ENCODE measurements at places on chromosomes 2 and 18.

DNA sequence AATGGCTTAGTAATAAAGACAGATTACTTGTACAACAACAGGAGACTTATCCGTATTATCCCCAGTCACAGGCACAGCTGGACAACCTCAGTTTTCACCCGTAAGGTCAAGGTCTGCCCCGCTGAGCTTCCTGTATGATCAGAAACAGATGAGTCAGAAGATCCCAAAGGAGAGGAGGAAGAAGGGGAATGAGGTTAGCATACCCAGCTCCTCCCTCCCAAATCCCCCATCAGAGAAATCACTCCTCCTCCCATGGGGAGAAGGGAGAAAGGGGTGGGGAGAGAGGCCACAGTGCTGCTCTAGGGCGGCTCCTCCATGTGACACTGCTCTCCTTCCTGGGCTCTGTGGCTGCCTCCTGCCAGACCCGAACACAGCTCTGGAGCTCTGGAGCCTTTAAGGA lies 53.8 kb upstream of the SPTBN1 start:
- no peak for DNase-seq

DNA sequence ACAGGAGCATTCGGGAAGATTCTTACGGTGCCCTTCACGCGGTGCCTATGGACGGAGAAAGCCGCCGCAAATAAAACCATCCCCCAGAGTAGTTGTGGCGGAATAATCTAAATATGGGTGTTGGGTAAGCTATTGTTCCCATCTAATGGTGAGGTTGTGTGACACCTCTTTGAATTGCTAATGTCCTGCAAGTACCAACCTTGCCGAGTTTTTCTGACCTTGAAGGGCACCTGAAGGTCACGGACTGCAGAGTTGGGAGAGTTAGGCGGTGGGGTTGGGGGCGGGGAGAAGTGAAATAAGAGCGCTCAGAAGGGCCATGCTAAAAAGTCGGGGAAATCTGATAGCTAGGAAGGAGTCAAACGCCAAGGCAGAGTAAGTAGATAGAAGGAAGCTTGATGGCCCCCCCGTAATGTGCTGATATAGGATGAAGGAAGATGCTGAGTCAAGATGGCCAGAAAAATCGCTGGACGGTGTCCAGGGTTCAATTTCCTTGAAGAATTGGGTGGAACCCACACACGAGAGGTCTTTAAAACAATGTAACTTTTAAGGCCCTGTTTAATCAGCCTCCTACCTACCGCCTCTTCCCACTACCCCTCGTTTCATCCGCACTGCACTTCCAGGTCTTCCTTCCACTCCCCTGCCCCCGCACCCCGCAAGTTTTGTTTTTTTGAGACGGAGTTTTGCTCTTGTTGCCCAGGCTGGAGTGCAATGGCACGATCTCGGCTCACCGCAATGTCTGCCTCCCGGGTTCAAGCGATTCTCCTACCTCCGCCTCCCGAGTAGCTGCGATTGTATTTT lies 600 bp downstream of the KATNAL2 start:
- no peak for DNase-seq

DNA sequence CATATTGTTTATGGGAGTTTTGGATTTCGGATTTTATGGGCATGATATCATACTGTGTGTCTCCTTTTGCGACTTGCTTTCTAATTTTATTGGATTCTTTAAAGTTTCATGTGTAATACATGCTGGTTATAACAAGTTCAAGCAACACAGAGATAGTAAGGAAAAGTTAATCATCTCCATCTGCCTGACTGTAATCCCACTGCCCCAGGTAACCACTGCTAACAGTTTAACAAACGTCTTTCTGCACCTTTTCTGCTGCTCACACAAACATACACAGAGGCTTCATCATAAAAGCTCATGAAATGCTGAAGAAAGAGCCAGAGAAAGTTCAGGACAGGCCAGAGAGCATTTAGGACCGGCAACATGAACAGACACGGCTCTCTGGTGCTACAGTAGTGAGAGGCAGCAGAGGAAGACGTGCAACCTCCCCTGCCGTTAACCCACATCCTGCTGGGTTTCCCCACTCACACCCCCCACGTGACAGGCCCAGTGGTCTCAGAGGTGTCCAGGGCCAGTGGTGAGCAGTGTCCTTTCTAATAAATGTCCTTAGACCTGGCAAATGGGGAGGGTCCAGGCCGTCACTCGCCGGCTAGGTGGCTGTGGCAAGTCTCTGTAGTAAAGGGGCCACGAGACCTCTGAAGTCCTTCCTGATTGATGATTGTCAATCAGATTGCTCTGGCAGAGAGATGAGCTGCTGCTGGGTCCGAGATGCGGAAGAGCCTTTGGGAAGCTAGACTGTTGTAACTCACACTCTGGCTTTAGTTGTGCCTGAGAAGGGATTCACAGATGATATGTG lies 43.0 kb upstream of the SLC1A4 start:
- DNase-seq, result peak; percentile 16

GRCh38 chr2:100166701-100167100 lies 24.3 kb upstream of the AFF3 start:
- no peak for DNase-seq

DNA sequence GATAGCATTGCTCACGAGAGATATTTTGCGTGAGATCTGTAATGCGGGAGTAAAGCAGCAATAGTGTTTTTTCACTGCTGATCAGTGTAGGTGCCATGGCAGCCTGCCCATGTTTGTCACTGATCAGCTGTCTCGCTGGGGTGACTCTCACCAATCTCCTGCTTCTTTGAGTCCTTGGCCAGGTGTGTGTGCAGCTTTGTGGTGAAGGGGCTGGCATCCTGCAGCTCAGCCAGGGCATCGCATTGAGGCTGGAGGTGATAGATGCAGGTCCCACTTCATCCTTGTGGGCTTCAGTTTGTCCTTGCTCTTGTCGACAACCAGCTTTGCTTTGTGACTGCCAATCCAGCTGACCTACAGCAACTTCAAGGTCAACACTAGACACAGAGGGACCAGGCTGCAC lies 258.3 kb upstream of the CXCR4 start:
- DNase-seq, result no peak

- no peak for DNase-seq
Measured at GRCh38 chr2:10091182-10091888, 11.1 kb upstream of the CYS1 start.

- no peak for DNase-seq
Measured at GRCh38 chr2:15914596-15915385, 25.6 kb upstream of the MYCN start.

DNA sequence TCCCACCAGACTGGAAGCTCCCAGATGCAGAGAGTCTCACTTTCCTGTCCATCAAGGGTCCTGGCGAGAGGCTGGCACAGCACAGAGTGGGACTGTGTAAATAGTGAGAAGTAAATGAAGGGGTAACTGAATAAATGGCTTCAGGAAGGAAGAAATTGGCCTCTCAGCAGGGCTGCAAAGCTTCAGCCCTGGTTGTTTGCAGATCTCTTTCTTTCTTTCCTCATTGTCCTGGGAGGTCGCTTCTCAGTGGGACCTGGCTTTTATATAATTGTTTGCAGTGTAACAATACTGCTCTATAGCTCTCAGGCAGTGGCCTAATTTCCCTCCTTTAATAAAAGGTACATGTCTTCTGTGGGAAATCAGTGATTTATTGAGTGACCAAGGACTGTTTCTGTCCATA lies 74.9 kb upstream of the GPR45 start:
- no peak for DNase-seq

DNA sequence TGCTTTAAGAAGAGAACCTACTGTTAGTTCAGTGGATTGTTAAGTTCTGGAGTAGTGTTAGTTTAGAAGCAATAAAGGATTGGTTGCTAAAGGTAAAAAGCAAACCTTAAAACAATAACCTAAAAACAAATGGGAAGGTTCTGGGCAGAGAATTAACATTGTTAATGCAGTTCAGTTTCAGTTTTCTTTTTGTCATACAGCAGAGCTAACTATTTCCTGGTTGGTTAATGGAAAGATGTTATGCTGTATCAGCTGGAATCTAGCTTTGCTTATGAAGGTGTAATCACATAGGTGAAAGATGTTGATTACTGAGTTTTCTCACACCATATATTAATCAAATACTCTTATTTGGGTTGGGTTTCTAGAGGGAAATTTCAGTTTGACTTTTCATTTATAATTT lies 23.8 kb downstream of the SMAD4 start:
- DNase-seq, result no peak

GRCh38 chr2:23009545-23010149 lies 375.3 kb upstream of the KLHL29 start:
- DNase-seq, result no peak

DNA sequence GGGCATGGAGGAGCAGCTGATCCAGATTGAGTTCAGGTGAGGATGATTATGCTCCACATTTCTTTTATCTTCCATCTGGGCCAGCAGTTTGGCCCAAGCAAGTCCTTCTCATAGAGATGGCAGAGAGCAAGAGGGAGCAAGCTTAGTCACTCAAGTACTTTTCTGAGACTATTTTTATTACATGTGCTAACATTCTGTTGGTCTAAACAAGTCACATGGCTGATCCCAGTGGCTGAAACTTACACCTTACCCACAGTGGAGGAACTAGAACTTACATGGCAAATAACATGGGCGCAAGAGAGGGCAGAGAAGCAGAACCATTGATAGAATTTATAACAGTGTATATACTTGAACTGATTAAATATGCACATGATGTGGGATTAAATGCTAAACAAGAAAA lies 105.7 kb downstream of the KYNU start:
- no peak for DNase-seq

DNA sequence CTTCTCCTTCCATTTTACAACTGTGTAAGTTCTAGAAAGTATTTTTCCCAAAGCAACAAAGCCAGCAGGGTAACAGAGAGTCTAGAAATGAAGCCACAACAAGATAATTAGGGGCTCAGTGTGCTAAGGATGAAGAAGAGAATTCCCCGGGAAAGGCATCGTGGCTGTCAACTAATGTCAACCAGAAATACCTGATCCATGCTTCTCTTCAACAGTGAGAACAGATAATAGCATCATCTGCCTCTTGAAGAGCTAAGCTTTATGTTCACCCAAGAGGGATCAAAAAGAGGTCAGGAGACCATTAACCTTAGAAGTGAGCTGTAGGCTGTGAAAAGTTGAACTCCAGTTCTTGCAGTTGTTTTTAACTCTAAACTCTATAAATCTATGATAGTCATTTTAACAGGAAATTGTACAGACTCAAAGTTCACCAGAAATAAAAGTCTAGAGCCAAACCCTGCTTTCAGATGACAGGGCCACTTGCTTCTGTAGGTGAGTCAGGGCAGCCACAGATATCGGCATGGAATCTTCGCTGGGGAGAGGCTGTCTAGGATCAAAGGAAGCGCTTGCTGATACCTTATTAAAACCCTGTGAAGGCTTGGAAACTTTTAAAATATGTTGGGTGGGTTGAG lies 540.7 kb upstream of the ID2 start:
- no peak for DNase-seq

DNA sequence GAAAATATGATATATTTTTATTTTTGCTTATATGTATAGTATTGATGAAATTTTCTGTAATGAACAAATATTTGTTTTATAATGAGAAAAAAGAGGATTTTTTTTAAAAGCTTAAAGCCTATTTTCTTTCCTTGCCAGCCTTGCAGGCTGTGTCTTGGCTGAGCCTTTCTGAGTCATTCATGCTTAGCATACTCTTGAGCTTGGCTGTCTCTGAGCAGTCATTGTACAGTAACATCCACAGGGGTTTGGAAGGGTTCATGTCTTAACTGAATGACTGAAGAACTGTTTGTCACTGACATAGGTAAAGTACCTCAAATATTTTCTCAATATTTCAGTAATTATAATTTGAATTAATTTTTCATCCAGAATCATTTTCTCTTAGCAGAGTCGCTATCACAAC lies 49.3 kb downstream of the GPR39 start:
- DNase-seq, result no peak

DNA sequence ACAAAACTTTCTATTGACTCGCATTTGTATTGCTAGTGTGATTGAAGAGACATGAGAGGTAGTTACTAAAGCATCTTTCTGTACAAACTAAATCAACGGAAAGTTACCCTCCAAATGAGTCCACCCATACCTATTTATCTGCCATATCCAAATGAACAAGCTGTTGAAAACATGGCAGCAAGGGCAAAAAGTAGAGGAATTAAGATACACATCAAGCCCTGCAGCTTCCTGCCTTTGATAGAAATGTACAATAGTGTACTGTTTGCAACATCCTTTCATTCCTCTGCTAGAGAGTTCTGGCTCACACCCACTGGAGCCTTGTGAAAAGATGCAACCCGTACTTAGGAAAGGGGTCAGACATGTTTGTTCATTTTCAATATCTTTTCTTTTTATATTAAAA lies 122.5 kb downstream of the ERBB4 start:
- DNase-seq, result no peak

GRCh38 chr2:65955259-65955658 lies 479.7 kb upstream of the MEIS1 start:
- no peak for DNase-seq

DNA sequence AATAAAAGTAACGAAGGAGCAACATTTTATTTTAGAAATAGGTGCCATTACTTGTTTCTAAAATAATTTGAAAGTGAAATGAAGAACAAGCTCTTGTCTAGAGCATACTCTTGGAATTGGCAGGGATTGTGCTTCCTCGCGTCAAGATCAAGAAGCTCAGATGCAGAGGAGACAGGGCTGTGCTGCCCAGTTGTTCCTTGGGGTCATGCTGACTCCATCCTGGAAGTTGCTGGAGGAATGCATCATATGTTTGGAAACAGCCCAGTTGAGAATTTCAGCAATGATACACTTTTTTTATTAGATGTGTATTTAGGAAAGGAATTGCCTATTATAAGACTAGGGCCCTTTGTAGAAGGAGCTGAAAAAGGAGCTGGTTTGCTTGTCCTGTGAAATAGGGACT lies 17.2 kb downstream of the LTBP1 start:
- DNase-seq, result no peak

- no peak for DNase-seq
Measured at GRCh38 chr2:46844443-46844842, 71.2 kb downstream of the MCFD2 start.

GRCh38 chr2:47339745-47340541 lies 63.0 kb upstream of the MSH2 start:
- no peak for DNase-seq

DNA sequence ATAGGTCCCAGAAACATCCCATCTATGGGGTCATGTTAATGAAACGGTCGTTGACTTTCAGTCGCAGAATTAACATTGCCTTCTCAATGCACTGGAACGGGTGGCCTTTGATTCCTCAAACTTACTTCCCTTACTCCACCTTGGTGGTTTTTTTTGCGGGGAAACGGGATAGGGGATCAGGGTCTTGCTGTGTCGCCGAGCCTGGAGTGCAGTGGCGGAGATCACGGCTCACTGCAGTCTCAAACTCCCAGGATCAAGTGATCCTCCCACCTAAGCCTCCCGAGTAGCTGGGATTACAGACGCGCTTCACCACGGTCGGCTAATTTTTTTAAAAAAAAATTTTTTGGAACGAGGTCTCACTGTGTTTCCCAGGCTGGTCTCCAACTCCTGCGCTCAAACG lies 754 bp downstream of the ATG16L1 start:
- DNase-seq, result no peak

GRCh38 chr2:135055182-135055786 lies 3.2 kb downstream of the RAB3GAP1 start:
- DNase-seq, result no peak

- DNase-seq, result no peak
Measured at GRCh38 chr18:50151926-50152325, 43.0 kb downstream of the MYO5B start.

DNA sequence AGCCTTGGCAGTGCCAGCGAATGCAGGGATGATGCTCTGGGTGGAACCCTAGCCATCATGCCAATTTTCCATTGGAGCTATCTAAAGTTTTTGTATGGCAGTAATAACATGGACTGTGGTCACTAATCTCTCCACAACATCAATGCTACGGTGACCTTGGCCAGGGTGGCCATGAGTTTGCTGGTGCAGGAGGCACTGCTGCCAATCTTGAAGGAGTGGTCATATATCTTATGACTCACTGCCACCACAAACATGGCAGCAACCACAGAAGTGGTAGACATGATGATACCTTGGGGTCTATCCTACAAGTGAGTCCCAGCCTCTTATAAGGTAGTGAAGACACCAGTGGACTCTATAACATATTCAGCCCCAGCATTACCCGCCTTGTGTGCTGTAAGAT lies 104.6 kb downstream of the EVA1A start:
- no peak for DNase-seq
